ENCODE measurements at places on chromosomes 4 and X. TPM values are rescaled to one million over a fixed set of nuclear protein-coding genes. Genes with fewer than 3 reads are reported as not detected.
A peak's percentile ranks its signal among the peaks of the same experiment; 100 is the strongest.

The SRD5A3 gene
- 29.0 TPM for total RNA-seq

- DNase-seq: peak; percentile 89
Observed at GRCh38 chrX:86148024-86148511, at the start of gene DACH2. TSS of gene DACH2 (plus strand) at chrX:86148451.

- DNase-seq: no peak
Observed at GRCh38 chr4:89299153-89299791, 8.3 kb downstream of the GPRIN3 start.

GRCh38 chr4:154344686-154345085 is 146.9 kb downstream of the DCHS2 start:
- DNase-seq: no peak

DNA sequence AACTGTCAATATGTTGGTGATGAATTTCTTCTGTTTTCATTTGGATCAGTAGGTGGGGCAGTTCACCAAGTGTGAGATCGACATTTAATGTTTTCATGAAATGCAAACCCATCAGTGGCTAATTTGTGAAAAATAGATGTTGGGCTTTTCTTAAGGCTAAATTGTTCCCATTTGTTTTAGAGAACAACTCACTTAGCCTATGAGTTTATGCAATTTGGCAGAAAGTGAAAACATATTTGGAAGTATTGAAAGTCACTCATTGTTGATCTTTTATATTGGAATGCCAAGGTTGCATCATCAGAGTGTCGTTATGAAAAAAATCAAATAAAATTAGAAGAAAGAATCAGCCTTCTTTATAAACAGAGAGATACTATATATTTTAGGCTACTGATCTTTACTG is 132.4 kb downstream of the RPA4 start:
- no peak for DNase-seq

GRCh38 chr4:139015948-139016471 is 429 bp downstream of the NOCT start:
- DNase-seq: no peak

The USP26 gene
- total RNA-seq: not detected

The NDUFC1 gene
- 37.5 TPM for total RNA-seq

The HCCS gene
- 25.5 TPM for total RNA-seq

The SCML2 gene
- total RNA-seq: 3.3 TPM

DNA sequence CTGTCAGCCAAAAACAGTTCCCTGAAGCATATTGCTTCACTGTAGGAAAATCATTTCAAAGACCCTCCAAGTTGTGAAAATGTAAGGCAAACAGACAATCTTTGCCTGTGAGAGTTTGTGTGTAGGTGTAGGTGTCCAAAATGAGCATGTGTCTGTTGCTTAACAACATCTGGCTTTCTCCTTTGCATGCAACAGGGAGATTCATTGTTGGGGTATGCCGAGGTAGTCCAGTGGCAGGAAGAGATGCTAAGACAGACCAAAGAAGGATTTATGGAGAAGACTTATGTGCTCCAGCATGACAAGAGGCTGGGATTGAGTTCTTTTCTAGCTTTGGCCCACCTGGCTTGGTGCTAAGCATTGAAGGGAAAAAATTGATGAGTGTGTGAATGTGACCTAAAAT is 29.8 kb upstream of the SMAD1 start:
- no peak for DNase-seq

The MAGEB6 gene
- not detected for total RNA-seq

DNA sequence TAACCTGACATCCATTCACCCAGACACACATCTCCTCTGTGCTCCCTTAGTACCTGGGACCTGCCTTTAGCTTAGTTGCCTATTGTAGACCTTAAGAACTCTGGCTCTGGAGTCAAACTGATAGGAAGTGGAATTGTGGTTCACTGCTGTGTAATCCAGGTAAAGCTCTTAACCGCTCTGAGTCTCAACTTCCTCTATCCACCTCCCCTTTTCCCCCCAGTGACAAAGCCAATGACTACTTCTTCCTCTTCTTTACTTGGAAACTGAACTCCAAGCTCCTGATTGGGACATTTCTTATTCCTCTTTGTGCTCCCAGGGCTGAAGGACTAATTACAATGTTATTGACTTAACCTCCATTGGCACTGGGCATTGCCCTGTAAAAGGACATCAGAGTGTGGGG is 94.1 kb downstream of the DRD5 start:
- no peak for DNase-seq

- DNase-seq: no peak
Observed at GRCh38 chr4:8176547-8177399, 18.2 kb upstream of the ABLIM2 start.

The QRFPR gene
- total RNA-seq: not detected

DNA sequence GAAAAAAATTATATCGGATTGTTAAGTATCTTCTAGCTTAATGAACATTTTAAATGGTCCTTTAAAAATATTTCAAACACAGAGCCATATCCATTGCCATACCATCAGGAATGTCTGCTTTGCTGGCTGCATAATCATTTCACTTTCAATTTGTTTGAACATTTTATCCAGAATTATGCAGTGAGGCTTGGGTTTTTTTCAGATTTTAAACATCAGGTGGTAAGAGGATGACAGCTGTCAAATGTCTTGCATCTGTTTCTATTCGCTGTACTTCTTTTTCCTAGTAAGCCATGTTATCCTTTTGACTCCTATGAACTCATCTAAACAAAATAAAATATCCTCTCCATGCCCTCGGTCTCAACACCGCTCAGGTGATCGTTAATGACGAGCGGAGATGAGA is 802 bp downstream of the RFC1 start:
- no peak for DNase-seq

GRCh38 chr4:178535939-178536579 is 1093.8 kb upstream of the AGA start:
- no peak for DNase-seq

DNA sequence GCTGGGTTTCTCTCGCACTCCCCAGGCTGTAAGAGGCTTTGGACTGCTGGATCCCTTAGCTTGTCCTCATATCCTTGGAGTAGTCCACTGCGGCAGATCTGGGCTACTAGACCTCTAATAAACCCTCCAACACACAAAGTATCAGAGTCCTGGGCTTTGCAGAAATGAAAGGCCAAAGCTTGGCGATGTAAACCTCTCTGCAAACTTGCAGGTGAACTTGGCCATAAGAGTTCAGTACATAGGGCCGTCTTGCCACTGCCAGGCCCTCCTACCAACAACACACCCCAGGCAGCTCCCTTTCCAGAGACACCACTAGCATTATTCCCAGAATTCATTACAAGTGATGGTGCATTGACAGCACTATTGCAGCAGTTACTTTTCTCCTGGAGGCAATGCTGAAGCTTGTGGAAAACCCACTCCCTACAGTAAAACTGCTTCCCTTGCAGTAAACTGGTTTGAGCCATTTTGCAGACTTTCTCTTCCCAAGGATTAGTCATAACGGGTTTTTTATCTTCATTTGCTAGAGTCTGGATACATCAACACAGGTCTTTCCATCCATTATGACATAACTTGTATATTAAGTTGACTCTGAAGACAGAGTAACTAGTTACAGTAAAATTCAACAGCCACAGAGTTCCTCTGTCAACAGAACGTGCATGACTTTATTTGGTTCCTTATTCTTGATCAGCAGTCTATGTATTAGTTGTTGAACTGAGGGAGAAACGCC is 2.4 kb downstream of the ANKRD50 start:
- DNase-seq: no peak

The CFAP99 gene
- total RNA-seq: not detected

DNA sequence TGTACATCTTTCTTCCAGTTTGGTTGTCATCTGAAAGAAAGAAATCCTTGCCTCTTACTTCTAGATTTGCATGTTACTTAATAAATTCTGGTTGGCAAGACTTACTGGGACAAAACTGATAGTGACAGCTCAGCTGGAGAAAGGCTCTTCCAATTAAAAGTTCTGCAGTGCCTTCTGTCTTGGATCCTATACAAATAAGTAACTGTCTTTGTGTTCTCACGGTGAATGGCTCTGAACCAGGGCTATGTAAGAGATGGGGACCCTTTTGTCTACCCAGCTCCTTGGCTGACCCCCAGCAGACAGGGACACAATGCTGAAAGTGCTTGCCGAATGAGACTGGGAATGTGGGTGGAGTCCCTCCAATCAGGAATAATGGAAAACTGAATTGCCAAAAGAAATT is 89.5 kb downstream of the AASDH start:
- no peak for DNase-seq

DNA sequence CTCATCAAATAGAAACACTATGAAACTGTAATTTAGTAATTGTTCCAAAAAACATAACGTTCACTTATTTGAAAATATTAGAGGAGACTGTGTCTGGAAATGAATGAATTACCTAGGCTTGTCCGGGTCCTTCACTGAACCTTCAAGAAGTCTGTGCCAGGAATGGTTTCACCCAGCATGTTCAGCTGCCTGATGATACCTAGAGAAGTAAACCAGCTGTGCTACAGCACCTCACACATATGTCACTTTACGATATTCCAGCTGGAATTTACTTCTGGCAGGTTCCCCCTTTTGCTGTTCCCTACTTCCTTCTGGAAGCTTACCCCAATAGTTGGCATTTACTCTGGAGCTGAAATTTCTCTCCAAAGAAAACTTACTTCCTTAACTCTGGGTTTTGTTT is 906.5 kb downstream of the FAT4 start:
- no peak for DNase-seq

GRCh38 chr4:147788791-147789190 is 56.9 kb downstream of the ARHGAP10 start:
- no peak for DNase-seq

- DNase-seq: no peak
Observed at GRCh38 chr4:105767579-105767978, 59.0 kb downstream of the GSTCD start.

DNA sequence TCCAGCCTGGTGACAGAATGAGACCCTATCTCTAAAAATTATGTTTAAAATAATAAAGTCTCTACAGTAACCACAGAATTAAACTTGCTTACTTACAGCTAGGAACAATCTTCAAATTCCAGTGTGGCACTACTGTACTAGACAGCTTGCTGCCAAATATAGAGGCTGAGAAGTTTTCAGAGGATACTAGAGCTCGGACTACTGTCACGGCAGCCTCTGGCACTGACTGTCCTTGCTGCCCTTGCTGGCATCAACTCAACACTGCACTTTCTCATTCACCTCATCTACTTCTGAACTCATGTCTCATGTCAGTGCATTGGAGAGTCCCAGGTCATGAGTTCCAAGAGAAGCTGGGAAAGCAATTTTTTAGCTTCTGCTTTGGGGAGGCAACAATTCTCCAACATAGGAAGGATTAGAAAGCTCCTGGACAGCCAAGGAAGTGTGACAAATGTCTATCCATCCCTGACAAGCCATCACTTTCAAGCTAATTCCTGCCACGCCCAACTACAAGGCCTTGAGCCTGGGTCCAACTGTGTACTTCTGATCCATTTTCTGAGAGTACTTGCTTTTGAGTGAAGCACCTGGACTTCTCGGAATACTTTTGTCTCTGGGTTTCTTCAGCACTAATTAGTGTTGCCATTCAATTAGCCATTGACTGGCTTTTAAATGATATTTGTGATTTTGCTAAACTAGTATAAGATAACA is 98.6 kb upstream of the NR3C2 start:
- DNase-seq: no peak

- DNase-seq: no peak
Observed at GRCh38 chrX:9160698-9161329, 126.9 kb upstream of the FAM9B start.

- no peak for DNase-seq
Observed at GRCh38 chrX:115410731-115411428, 121.4 kb downstream of the LUZP4 start.

DNA sequence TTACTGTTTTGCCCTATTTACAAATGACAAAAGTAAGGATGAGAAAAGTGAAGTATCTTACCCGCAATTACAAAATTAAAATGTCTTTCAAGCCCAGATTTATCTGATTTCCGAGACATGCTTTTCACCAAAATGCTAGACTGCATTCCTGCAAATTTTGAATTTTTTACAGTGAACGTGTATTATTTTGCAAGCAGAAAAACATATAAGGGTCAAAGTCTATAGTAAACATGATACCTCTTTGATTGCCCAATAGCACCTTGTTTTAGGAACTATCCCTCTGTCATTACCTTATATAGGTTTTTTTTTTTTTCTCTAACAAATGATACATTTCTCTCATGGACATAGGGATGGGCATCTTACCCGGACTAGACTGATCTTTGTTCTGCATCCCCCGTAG is 134.2 kb upstream of the RAP2C start:
- no peak for DNase-seq

The SMR3B gene
- total RNA-seq: not detected

DNA sequence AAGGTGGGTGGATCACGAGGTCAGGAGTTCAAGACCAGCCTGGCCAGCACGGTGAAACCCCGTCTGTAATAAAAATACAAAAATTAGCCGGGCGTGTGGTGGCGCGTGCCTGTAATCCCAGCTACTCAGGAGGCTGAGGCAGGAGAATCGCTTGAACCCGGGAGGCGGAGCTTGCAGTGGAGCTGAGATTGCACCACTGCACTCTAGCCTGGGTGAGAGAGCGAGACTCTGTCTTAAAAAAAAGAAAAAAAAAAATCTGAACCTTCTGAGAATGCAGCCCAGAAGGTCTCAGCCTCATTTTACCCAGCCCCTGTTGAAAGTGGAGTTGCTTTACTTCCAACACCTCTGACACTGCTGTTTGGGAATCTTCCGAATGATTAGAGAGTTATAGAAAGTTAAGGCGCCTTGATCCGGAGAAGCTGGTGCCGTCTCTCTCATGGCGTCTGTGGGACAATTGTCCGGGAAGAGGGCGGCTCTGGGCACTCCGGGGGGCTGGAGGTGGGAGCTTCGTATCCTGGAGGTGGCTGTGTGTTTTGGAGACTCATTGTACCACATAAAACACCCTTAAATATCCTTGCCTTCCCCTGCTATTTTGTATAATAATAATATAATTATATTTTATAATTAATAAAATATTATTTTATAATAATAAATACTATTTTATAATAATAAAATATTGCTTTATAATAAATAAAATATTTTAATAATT is 92.7 kb upstream of the PPP2R3B start:
- no peak for DNase-seq

The AMTN gene
- total RNA-seq: not detected

- no peak for DNase-seq
Observed at GRCh38 chr4:25154594-25155265, 5.5 kb downstream of the SEPSECS start.

- no peak for DNase-seq
Observed at GRCh38 chr4:142097015-142097414, 460.6 kb downstream of the IL15 start.

DNA sequence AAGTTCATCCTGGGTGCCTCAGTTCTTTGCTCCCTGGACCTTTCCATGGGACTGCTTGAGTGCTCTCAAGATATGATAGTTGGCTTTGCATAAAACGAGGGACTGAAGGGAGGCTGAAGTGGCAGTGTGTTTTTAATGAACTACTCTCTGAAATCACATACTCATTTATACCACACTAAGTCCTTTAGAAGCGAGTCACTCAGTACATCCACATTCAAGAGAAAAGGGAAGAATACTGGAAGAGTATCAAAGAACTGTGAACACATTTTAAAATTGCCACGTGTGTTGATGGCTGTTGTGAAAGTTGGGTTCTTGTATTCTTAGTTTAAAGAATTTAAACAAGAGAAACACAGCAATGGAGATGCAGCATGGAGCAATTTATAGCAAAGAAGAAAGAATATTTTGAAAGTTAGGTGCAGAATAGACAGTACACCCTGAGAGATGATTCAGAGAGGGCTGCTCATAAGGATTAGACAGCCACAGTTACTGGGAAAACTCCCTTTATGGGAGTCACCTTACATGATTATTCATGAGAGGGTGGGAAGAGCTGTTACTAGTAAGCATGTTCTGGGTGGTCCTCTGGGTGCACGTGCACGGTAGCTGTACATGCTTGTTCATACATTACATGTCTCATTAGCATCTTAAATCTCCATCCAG is 380.7 kb downstream of the ADGRL3 start:
- DNase-seq: no peak
